ENCODE measurements at places on chromosomes 3 and 15.

- H3K4me3 ChIP-seq: no peak overlapping the region
- no peak overlapping the region for H3K27ac ChIP-seq
- no peaks in the 10 kb centered on the region for H3K36me3 ChIP-seq
- no peaks in the 10 kb centered on the region for H3K27me3 ChIP-seq
- H3K4me1 ChIP-seq: peaks cover 50% of the 10 kb centered on the region
Measured at GRCh38 chr3:65714134-65714533, 324.6 kb downstream of the MAGI1 start.

GRCh38 chr3:15934389-15935195, 136.8 kb upstream of the ANKRD28 start:
- no peak for DNase-seq
- no peaks in the 10 kb centered on the region for H3K36me3 ChIP-seq
- H3K4me3 ChIP-seq: no peak overlapping the region
- H3K27ac ChIP-seq: no peak overlapping the region
- no peaks in the 10 kb centered on the region for H3K27me3 ChIP-seq

GRCh38 chr3:139281522-139282196, 62.2 kb upstream of the MRPS22 start:
- H3K27me3 ChIP-seq: no peaks in the 10 kb centered on the region
- no peak overlapping the region for H3K27ac ChIP-seq
- no peaks in the 10 kb centered on the region for H3K4me1 ChIP-seq
- DNase-seq: no peak

DNA sequence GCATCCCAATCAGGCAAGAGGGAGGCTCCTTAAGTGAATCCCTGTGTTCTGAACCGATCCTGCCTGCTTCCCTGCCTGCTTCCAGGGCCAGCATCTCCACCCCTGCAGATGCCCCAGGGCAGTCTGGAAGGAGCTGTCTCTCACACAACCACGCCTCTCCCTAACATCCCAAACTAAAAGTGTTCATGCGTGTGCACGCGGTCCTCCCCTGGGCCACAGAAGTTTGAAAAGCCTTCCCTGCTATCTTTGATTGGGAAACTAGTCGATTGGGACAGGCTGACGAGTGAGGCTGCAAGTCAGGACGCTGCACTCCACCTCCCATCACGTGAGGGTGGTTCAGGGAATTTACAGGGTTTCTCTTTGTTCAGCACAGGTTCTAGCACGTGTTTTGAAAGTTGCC, 340.9 kb upstream of the ICE2 start:
- no peak overlapping the region for H3K27ac ChIP-seq
- H3K4me1 ChIP-seq: peaks cover 4% of the 10 kb centered on the region
- H3K36me3 ChIP-seq: no peaks in the 10 kb centered on the region

Measured in neural progenitor cell (in vitro differentiated cells).